ENCODE measurements at places on chromosomes 16 and 17. TPM values are rescaled to one million over a fixed set of nuclear protein-coding genes. Genes with fewer than 3 reads are reported as not detected.
A peak's percentile ranks its signal among the peaks of the same experiment; 100 is the strongest.

- DNase-seq, result no peak
Observed at GRCh38 chr17:66341462-66341861, 39.0 kb downstream of the PRKCA start.

DNA sequence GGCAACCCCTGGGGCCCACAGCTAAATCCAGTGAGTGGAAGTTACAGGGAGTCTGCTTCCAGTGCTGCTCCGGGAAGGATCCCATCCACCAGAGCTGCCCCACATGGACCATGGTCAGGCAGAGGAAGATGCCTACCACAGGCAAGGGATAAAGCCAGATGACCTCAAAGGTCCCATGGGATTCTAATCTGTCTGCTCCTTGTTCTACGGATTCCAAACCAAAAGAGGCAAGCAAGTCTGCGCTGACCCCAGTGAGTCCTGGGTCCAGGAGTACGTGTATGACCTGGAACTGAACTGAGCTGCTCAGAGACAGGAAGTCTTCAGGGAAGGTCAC, 1.4 kb downstream of the CCL4L2 start:
- DNase-seq, result no peak

DNA sequence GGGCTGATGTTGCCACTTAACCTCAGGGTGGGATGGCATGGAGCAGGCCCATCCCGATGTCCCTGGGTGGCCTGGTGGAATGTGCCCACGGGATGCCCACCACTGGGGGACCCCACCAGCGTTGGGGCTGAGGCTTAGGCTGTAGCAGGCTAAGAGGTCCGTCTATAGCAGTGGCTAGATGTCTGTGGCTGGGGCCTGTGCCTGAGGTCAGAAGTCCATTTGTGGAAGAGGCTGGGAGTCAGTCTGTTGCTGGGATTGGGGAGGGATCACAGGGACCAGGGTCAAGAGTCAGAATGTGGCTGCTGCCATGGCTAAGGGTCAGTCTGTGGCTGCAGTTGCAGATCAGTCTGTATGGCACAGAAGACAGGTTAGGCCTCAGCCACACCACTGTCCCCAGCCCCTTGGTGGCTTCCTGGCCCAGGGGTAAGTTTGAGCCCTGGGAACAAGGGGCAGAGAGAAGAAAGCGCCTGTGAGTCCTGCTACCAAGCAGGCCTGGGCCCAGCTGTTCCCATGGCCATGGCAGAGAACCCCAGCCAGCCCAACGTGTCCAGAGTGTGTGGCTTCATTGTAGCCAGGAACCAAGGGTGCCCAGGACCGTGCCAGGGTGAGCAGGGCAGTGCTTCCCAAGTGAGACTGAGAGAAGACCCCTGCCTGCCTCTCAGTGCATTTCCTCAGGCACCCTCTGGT, 35.7 kb downstream of the RAI1 start:
- DNase-seq, result no peak

- DNase-seq, result no peak
Observed at GRCh38 chr17:30103921-30104320, 12.7 kb upstream of the NSRP1 start.

- no peak for DNase-seq
Observed at GRCh38 chr17:80789356-80789902, 202.2 kb upstream of the CHMP6 start.

GRCh38 chr16:2001035-2001434, 8.6 kb downstream of the ZNF598 start:
- DNase-seq, result peak; percentile 40

DNA sequence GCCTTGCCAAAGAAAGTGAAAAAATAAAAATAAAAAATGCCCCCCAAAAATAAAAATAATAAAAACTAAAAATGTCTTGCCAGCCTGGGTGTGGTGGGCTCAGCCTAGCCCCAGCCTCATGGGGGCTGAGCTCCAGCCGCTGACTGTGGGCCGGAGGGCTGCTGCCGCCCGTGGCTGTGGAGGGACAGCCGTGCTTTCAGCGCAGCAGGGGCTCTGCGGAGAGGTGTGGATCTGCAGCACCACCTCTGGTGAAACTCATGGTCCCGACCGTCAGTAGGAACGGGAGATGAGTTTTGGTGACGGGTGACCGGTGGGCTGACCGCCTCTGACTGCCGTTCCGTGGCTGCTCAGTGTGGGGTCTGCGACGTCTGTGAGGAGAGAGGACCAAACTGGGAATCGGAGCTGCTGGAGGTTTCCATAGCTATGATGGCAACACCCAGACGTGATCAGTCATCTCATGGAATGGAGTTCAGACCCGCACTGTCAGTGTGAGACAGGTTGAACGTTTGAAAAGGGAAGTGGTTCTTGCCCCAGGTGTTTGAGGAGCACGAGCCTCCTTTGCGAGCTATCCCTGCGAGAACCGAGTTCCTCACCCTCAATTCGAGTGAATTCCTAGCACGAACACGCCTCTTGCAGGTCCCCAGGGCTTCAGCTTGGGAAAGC, 12.0 kb upstream of the RPL13 start:
- DNase-seq, result no peak

DNA sequence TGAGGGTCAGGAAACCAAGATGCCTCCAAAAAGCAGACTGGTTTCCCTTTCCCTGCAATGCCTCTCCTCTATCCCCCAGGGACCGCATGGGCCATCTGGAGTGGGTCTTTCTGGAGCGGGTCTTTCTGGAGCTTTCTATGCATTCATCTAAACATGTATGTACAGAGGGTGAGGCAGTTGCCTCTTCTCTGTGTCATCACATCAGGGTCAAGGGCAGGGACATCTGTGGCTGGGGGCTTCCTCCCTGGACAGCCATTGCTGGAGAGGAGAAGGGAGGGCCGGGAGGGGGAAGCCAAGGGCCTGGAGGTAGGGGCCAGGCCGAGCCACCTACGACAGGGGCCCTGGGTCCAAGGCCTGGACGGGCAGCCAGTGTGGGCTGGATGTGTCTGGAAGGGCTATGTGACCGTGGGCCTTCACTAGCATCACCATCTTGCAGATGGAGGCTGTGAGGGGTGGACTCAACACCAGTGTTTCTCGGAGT, 840 bp downstream of the ADCY7 start:
- peak; percentile 32 for DNase-seq

GRCh38 chr16:24520983-24521382, 18.4 kb upstream of the RBBP6 start:
- DNase-seq, result no peak

- no peak for DNase-seq
Observed at GRCh38 chr17:21076242-21076641, 33.4 kb upstream of the USP22 start.

- DNase-seq, result peak; percentile 87
Observed at GRCh38 chr17:9239793-9240658, 218.7 kb downstream of the NTN1 start.

GRCh38 chr16:27817038-27817437, 246.5 kb downstream of the GSG1L start:
- DNase-seq, result no peak

- DNase-seq, result no peak
Observed at GRCh38 chr17:35901631-35902175, 21.5 kb upstream of the CCL5 start.

- DNase-seq, result no peak
Observed at GRCh38 chr16:55349867-55350266, 25.9 kb downstream of the IRX6 start.

DNA sequence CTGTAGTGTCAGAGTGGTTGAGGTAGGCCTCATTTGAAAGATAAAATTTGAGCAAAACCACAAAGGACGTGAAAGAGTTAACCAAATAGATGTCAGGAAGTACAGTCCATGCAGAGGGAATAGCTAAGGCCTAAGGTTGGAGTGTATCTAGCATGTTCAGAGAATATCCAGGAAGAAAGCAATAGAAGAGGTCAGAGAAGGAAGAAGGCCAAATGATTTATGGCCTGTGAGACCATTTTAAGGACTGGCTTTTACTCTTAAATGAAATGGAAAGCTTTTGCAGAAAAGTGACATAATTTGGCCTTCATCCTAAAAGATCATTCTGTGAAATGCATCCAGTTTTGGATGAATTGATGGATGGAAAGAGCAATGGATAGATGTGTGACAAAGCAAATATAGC, 116.5 kb downstream of the NLK start:
- no peak for DNase-seq

DNA sequence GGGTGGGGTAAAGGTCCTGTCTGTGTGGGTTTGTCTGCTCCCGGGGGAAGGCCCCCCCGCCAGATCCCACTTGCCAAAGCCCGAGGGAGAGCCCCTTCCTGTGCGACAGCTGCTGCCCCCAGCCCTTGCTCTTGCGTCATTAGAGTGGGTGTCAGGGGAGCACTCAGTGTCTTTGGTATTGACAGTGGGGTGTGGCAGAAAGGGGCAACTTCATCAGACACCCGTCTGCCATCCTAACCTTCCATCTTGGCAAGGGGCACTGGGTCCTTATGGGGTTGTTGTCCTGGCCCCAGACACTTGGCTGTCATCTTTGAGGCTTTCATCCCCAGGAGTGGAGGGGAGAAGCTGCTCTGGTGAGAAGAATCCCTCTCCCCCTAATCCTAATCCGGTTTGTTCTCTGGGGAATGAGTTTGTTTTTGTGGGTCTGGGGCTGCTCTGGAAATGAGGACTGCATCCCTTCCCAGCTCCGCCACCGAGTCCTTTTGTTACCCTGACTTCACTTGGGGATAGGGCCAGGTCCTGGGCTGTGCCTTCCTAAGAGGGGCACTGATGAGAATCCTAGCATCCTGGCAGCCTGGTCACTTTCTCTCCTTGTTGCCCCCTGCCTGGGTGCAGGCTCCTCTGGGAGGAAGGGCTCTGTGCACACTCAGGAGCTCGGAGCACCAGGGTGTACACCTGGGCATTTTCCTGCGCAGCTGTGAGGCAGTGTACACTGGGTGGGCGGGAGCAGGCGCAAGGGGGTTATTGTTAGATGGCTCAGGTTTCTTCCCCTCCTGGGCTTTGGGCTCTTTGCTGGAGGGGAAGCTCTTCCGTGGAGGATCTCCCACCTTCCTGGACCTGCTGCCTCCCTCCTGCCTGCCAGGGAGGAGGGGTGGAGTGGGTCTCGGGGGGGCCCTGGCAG, 21.1 kb downstream of the GJD3 start:
- DNase-seq, result peak; percentile 82

- no peak for DNase-seq
Observed at GRCh38 chr17:20046629-20047028, 37.5 kb downstream of the SPECC1 start.

GRCh38 chr16:56181401-56181800, 9.9 kb upstream of the GNAO1 start:
- no peak for DNase-seq

- DNase-seq, result no peak
Observed at GRCh38 chr16:19008245-19009169, 24.8 kb downstream of the TMC7 start.

DNA sequence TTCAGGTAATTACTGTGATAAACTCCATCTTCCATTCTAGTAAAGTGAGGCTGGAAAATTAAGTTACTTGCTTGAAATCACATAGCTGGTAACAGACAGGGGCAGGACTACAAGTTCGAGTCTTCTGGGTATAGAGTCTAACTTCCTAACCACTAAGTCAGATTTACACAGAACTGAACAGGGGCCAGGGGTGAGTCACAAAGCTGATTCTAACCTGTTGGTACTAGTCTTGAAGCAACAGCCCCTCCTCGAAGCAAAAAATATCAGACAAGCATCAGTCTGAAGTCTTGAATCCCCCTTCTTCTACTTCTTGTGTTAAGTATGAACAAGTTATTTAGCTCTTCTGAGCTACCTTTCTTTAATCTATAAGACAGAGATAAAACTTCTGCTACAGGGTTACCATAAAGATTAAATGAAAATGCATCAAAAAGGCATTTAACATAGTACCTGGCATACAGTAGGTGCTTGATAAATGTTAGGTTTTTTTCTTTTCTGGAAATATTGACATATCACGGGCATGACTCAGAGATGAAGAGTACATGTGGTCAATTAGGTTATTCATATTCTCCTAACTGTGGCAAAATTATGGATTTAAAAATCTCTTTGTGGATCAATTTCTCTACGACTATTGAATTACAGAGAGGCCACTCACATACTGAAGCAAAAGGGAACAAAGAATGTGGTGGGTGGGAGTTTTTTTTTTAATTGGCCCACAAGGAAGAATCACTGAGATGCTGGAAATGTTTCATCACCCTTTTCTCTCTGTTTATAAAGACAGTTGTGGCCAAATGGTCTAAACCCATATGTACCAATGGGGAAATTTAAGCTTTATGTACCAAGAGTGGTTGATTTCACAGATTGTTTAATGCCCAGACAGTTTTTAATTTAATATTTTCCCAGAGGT, 266.9 kb upstream of the DYNLRB2 start:
- no peak for DNase-seq

The IRX3 gene
- 17.8 TPM for total RNA-seq

The WFIKKN1 gene
- 0.70 TPM for total RNA-seq

The KRTAP4-5 gene
- not detected for total RNA-seq

The ALOX12B gene
- total RNA-seq, result 0.71 TPM

The KRTAP4-4 gene
- total RNA-seq, result not detected

The TEKT1 gene
- total RNA-seq, result not detected

The NEUROD2 gene
- total RNA-seq, result not detected

The ZP2 gene
- not detected for total RNA-seq

Data from right cardiac atrium (tissue), 5 donors.